ENCODE measurements at places on chromosomes 1 and 21. TPM values are rescaled to one million over a fixed set of nuclear protein-coding genes. Genes with fewer than 3 reads are reported as not detected.

The MANEAL gene
- 0.97 TPM for total RNA-seq

The DMBX1 gene
- total RNA-seq: not detected

The RASSF5 gene
- total RNA-seq: 0.86 TPM

The ARHGAP29 gene
- total RNA-seq: 50.3 TPM

The IL20 gene
- total RNA-seq: 0.86 TPM

The FALEC gene
- total RNA-seq: 1.3 TPM

Data from fibroblast of villous mesenchyme (primary cell).